ENCODE measurements at places on chromosomes 4 and X. TPM values are rescaled to one million over a fixed set of nuclear protein-coding genes. Genes with fewer than 3 reads are reported as not detected.

LPAR4 gene
- 1.0 TPM for total RNA-seq

DNA sequence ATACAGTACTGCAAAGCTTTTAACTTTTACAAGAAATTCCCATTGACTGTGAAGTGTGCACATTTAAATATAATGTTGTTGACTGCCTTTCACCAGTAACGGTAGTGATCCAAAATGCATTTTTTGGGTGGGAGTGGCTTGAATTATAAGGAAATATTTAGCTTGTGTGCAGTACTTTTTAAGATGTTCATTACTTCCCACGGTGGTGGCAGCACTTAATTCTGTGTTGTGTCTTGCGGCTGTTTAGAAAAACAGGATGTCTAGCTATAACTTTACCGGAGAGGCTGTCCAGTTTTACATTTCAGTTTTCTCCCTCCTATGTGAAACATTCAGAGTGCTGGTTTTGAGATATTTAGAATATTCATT is 1.7 kb downstream of the TMEM131L start:
- no peak overlapping the region for H3K27ac ChIP-seq
- DNase-seq = no peak
- peaks cover 24% of the 10 kb centered on the region for H3K27me3 ChIP-seq

DNA sequence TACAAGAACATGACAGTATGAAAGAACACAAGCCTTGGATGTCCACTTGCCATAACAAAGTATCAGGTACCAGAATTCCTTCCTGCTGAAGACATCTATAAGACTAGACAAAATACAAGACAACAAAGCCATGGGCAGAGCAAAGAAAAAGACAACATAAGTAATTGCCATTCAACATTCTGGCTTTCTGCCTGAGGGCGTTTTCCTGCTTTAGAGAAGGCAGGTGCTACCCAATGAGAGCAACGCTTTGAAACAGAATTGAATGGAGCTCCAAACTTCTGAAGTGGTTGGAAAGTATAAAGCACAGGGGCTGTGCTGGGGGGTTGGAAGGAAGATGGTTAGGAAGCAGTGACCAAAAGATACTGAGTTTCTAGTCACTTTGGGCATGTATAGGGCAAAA is 30.1 kb downstream of the PDE5A start:
- peaks cover 8% of the 10 kb centered on the region for H3K4me1 ChIP-seq
- no peak overlapping the region for H3K27ac ChIP-seq
- no peaks in the 10 kb centered on the region for H3K27me3 ChIP-seq
- H3K36me3 ChIP-seq = peaks cover 39% of the 10 kb centered on the region
- H3K4me3 ChIP-seq = no peak overlapping the region

- no peaks in the 10 kb centered on the region for H3K36me3 ChIP-seq
- no peak overlapping the region for H3K27ac ChIP-seq
- no peak overlapping the region for H3K4me3 ChIP-seq
- DNase-seq = no peak
- no peaks in the 10 kb centered on the region for H3K27me3 ChIP-seq
- peaks cover 13% of the 10 kb centered on the region for H3K4me1 ChIP-seq
These were observed 847.8 kb downstream of the RAPGEF2 start for GRCh38 chr4:159950707-159951106.
